ENCODE measurements at places on chromosomes 11 and 22. TPM values are rescaled to one million over a fixed set of nuclear protein-coding genes. Genes with fewer than 3 reads are reported as not detected.

- peak; percentile 76 for DNase-seq
These were observed 254.8 kb downstream of the GUCY1A2 start for GRCh38 chr11:106763501-106763900.

DNA sequence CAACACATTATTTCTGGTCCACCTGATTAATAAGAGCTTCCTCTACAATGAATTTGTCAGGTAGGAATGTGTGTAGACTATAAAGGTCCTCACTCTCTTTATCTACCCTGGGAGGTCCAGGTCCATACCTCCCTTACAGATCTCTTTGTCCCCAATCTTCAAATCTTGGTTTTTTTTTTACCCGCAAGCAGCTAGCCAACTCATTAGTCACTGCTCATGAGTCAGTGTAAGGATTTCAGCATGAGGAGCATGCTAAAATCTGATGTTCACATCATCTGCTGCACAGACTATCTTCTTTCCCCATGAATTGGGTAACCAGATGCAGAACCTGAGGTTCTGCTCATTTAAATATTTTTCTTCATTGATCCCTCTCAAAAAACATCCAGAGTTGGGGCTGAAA, 397.0 kb upstream of the ISX start:
- no peak for DNase-seq

- no peak for DNase-seq
These were observed 73.1 kb upstream of the ARHGAP32 start for GRCh38 chr11:129265125-129265788.

DNA sequence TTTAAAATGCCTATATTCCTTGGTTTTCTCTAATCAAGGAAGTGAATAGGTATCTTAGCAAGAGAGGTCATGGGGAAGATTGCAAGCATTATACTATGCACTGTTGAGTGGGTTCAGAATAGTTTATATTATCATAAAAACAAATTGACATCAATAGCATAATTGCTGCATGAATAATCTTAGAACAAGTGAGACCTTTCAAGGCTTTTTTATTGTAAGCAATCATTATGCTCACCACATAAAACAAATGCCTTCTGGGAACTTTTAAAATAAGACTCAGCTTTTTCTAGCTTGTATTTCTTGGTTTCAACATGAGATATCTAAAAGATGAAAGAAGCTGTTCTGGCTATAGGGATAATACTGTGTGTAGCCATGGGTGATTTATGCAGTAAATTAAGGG, 135.6 kb upstream of the ZC3H12C start:
- DNase-seq, result no peak

DNA sequence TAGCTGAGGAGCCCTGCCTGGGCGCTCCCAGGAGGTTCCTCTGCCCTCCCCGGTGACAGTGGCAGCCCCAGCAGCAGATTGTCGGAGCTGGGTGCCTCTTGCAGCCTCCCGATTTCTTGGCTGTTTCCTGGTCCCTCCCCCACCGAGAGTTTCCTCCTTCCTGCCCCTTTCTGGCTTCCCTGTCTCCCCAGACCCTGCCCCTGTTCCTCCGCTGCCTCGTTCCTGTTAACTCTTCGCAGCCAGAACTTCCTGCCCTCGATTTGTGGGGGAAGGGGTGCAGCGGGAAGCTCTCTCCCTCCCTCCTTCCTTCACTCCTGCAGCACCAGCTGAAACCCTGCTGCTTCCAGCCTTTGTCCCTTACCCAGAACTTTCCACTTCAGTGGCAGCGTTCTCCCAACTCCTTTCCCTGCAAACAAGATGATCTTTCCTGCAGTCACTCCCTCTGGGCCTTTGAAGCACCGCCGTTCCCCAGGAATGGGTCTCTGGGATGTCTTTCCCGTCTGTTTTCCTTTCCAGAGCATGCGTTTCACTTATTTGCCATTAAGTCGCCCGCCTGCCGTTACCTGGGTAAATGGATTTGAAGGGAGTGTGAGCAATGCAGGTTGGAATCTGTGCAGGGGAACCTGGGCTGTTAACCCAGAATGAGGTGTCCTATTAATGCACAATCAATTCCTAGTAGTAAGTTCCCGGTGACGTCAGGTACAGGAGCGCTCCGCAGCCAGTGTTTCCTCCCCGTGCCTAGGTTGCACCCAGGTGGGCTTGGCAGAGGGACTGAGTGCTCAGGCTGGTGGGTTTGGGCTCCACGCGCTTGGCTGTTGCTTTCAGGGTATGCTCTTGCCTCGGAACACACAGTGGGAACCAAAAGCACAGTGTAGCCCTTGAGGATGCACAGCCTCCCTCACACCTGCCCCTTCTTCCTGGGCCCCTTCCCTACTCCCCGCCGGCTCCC, 4.3 kb downstream of the GRK2 start:
- peak; percentile 86 for DNase-seq

DNA sequence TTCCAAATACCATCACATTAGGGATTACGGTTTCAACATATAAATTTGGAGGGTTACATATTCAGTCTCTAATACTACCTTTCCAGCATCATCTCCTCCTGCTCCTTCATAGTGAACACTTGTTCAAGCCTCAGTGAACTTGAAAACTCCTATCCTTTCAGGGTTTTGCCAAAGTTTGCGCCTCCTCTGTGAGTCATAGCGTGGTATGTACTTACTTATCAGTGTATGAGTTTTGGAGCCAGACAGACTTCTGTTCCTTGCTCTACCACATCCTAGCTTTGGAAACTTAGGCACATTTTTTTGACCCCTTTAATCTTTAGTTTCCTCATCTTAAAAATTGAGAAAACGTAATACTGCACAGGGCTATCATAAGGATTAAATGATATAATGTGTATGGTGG, 160.1 kb upstream of the ZC3H12C start:
- no peak for DNase-seq

DNA sequence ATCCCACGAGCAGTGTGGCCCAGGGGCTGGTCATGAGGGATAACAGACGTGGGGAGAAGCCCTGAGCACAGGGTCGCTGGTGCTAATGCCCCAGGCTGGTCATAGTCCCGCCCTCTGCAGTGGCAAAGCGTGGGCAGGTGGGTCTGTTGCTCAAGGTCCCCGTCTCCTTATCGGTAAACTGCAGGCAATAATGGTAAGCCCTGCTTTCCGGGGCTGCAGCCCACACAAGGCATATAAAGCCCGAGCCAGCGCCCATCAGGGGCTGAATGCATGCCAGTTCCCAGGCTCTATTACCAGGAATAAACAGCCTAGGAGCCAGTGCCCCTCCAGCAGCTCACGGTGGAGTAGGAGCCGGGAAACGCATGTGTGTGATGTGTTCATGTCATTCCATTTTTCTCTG, 261.0 kb downstream of the BRD1 start:
- DNase-seq, result no peak

DNA sequence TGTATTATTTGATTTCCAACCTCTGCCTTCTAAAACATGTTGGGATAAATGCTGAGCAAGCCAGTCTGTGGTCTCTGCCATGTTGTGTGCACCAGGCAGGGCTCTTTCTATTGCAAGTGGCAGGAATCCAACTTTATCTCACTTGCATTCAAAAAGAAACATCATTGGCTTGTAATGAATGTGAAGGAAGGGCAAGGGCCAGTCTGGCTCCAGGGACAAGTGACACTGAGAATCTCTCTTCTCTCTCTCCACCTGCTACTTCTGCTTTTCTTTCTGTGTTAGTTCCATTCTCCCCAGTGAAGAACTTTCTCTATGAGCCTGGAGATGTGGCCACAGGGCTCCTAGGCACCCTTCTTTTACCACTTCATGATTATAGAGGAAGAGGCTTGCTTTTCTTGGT, 329.9 kb upstream of the NCAM1 start:
- no peak for DNase-seq

DNA sequence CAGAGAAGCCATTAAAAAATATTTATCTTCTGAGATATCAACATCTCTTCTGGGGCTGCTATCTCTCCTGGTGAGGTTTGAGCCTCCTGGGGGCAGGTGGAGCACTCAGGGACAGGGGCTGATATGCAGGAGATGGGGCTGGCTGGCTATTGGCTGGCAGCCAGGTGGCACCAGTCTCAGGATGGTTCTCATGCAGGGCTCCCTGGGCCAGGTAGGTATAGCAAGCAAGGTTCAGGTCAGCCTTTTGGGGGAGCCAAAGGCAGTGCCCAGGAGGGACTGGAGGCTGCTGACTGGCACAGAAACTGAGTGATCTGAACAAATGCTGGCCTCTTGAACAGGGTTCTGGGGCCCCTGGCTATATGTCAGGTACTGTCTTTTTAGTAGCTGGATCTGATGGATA, 29.7 kb upstream of the EMSY start:
- DNase-seq, result no peak

Gene MUC5AC
- total RNA-seq, result 0.46 TPM

Gene SCARF2
- total RNA-seq, result 13.1 TPM

Measured in lung (tissue), 17 donors.